Right renal cortex interstitium (tissue), 3 donors: ENCODE measurements at places on chromosomes 3 and 15. TPM values are rescaled to one million over a fixed set of nuclear protein-coding genes. Genes with fewer than 3 reads are reported as not detected.
A peak's percentile ranks its signal among the peaks of the same experiment; 100 is the strongest.

DNA sequence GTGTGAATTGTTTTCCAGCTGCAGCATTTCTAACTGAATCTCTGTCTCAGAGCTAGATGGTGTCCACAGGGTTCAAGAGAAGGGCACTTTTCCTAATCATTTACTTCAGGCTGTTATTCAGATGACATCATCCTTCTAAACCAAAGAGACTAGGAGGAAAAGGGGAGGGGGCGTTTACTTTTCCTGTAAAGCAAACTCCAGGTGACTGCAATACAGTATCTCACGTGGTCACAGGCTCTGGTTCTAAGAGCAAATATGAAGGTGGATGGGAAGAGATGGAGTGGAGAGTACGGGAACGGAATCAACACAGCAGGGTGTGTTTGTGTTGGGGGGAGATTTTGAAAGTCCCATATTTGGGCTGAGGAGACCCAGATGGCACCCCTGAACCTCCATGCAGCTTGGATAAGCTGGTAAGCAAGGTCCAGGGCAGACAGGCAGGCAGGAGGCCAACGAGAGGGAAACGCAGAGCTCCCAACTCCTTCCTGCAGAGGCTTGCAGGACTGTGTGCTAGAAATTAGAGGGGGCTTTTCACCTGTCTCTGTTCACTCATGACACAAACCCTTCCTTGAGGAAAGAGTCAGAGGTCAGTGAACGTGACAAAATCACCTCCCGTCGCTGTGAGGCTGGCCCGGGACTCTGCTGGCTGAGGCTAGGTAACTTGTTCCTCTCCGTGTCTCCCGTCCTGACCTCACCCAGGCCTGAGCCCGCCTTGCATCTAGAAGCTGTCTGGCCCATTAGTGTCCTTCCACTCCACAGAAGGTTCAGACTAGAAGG lies 151.2 kb downstream of the OPA1 start:
- DNase-seq, result peak; percentile 57

- no peak for DNase-seq
Measured at GRCh38 chr3:42557854-42558253, 23.9 kb downstream of the SEC22C start.

- DNase-seq, result no peak
Measured at GRCh38 chr3:10779293-10779805, 36.7 kb upstream of the SLC6A11 start.

DNA sequence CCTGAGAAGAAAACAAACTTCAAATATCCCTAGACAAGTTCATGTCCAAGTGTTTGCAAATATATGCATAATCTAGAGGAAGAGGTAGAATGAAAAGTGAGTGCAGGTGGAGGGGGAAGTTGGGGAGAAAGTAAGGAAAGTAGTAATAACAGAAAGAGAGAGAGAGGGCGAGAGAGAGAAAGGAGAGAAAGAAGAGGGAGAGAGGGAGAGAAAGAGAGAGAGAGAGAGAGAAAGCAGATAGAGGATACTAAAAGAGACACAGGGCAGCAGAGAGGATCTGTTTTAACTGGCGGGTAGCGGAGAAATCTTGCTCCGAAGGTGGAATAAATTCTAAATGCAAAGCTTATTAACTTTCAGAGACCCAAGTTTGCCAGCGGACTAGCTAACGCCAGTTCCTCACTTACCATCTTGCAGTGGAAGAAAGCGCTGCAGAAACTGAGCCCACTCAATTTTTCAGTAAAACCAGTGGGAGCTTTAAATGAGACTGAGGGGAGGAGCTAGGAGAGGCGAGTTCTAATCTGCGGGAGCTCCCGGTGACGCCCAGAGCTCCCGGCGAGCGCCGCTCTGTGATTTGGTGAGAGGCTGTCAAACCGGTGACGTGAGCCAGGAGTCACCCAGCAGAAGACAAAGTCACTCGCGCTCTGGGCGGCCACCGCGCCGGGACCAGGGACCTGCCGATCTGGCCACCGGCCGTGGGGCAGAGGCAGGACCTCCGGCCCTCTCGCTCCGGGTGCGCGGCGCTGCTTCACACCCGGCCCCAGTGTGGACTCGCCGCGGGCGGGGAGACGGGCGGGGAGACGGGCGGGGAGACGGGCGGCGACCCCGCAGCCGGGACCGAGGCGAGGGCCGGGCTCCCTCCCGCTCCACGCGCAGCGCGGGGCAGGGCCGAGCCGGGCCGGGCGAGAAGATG lies at the start of gene GMNC:
TSS of gene GMNC (minus strand) at position 486 of the 910 bp plus-strand sequence. CDS start at position 407, 79 bp downstream.
- peak; percentile 39 for DNase-seq

- DNase-seq, result no peak
Measured at GRCh38 chr15:70475921-70476320, 287.4 kb downstream of the UACA start.

DNA sequence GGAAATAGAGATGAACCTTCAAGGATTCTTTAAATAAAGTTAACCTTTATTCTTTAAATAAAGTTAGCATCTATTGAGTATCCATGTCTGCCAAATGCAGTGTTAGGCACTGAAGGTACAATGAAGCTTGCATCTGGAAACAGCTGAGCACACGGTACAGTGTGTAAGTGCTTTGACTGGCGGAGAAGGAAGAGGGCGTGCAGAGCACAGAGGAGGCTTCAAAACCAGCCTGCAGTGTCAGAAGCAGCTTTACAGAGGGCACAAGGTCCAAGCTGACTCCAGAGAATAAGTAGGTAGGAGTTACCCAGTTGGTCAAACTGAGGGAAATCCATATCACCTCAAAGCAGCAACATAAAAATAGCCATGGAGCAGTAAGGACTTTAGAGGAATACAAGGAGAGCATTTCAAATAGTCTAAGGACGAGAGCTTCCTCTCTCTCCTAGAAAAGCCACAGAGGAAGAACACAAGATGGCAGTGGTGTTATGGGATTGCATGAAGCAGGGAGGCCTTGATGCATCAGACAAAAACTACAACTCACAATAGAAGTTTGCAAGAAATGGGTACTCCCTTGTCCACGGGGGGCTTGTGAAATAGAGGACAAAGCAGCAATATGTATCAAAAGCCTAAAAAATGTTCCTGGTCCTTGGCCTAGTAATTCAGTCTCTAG lies 60.3 kb upstream of the PPP2R3A start:
- no peak for DNase-seq

DNA sequence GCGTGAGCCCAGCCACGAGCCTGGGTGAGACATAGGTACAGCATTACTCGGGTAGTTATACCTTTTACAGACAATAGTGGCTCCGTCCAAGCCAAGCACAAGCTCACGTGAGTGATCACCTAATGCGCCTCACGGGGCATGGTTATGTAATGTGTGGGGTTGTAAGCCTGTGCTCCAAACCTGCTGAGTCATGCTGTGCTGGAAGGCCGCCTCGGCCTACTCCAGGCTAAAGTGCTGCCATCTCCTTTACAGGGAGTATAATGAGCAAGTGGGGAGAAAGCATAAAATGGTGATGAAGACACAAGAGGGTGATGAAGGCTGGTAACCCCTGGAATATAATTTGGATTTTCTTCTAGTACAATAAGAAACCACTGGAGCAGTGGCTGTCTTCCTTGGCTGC lies 175.8 kb upstream of the STT3B start:
- no peak for DNase-seq

DNA sequence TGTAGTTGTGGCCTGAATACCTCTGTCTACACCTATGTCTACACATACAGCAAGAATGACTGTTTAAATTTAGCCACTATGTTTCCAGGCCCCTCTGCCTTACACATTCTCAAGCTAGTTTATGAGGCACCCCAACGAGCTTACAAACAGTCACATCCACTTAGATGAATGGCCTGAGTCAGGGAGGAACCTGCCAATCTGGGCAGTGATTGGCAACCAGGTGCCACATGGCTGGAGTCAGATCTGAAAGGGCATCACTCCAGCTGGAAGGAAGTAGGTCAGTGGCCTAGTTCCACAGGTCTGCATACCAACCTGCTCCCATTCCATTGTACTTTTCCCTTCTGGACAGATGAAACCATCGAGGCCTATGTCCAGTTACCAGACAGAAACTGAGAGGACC lies 136.3 kb downstream of the FOXP1 start:
- no peak for DNase-seq

DNA sequence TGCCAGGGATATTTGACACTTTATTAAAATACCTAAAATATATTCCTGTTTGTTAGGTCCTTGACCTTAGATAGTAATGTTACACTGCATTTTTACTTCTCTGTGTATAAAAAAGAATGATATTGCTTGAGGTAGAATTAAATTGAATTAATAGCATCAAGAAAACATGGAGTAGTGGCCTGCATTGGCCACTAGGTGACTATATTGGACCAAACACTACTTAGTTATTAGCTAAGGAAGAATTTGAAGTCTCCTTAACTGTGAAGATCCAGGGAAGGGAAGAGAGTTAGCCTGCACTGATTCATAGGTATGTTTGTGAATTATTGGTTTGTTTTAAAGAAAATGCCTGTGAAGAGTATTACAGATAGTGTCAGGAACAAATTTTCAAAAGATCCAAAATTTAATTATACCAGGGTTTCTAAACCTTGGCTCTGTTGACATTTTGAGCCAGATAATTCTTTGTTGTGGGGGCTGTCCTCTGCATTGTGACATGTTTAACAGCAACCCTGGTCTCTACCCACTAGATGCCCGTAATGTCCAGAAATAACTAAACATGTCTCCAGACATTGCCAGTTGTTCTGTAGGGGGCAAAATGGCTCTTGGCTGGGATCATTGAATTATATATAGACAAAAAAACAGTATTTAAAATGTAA lies 103.6 kb upstream of the THSD4 start:
- no peak for DNase-seq

GRCh38 chr15:65223996-65224395 lies 12.7 kb upstream of the CILP start:
- no peak for DNase-seq

- DNase-seq, result no peak
Measured at GRCh38 chr3:142808103-142808917, 80.6 kb downstream of the PCOLCE2 start.

GRCh38 chr3:123126031-123126430 lies 59.2 kb downstream of the PDIA5 start:
- DNase-seq, result no peak

- DNase-seq, result no peak
Measured at GRCh38 chr3:45868650-45869049, 17.7 kb upstream of the CCR9 start.

The GOLGA8J gene
- polyA plus RNA-seq, result 1.0 TPM

The OR5K2 gene
- 0.53 TPM for polyA plus RNA-seq
